ENCODE measurements at places on chromosomes 5 and 9.

DNA sequence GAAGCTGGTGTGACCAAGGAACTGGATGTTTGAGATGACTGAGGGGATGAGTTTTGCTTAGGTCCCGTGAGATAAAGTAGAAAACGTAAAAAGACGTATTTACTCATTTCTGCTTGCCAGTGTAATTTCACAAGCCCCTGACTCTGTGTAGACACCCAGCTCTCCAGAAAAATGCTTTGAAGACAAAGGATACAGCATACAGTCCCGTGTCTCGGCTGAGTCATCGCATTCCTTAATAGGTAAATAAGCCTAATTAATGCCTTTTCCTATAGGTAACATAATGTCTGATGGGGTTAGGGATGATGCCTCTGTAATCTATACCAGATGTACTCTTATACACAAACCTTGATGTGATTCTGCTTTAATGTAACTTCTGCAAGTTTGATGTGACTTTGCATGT is 20.2 kb downstream of the S100Z start:
- DNase-seq, result no peak

- no peak for DNase-seq
These were observed 145.2 kb upstream of the IQGAP2 start for GRCh38 chr5:76257897-76258296.

DNA sequence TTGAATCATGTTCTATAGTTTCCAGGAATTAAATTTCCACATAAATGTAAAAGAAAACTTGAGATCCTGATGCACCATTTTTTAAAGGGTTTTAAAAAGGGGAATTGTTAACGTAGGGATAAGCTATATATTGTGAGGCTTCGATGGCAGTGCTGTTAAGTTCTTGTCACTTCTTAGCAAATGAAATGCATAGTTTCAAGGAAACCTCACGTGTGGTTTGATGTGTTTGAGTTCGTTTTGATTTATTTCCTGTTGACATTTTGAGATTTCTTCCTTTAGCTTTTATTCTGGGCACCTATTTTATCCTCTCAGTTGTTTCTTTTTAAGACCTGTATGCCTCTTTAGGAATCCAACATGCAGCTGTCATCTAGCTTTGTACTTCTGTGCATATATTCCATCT is 301.0 kb downstream of the DOCK8 start:
- no peak for DNase-seq

DNA sequence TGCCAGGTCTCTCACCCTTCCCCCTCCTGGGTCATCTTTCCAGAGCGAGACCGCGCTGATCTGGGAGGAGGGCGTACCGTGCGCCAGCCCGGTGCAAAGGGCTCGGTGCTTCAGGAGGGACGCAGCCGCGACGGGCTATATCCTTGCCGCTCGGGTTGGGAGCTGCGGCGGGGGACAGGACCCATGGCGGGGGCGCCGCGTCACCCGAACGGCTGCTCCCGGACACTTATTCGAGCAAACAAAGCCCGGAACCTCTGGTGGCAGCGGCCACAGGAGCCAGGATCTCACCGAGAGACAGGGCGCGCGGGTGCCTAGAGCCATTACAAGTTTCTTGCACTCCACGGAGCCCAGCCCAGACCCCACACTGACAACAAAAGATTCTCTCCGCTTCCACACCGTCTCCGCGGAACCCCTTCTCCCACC is 1.3 kb downstream of the SEMA6A start:
- no peak for DNase-seq

- no peak for DNase-seq
These were observed 43.9 kb downstream of the PDCD1LG2 start for GRCh38 chr9:5554254-5554653.
